ENCODE measurements at places on chromosomes 12 and 14.

- DNase-seq = no peak
These were observed 18.3 kb downstream of the PLEK2 start for GRCh38 chr14:67393689-67394088.

DNA sequence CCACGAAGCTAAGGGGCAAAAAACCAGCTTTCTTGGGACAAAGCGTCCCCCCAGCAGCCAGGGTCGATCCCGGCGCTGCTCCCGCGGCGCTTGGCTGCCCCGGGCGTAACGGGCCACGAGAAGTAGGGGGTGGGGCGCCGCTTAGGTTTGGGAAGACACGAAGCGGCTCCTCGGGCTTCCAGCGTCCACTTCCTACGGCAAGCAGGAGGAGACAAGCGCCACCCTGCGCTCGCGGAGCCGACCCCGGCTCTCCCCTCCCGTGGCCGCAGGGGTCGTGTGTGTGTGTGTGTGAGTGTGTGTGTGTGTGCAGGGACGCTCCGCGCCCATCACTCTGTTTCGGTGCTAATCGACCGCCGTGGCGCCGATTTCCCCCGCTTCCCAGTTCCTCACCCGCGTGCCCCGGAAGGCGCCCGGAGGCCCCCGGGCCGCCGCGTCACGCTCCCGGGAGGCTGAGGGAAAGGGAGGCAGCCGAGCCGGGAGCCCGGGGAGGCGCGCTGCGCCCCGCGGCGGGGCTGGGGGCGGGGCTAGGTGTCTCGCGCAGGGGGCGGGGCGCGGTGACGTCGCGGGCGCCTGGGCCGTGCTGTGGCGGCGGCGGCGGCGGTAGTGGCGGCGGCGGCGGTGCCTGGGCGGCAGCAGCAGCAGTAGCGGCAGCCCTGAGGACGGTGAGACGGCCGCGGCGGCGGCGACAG, at the start of gene ERC1:
Gene ERC1, plus strand, starts transcription at position 563 of the 689 bp plus-strand sequence. CDS start 36,681 bp downstream, outside the sequence.
- peak; percentile 78 for DNase-seq

- no peak for DNase-seq
These were observed 192.4 kb upstream of the CNTN1 start for GRCh38 chr12:40499856-40500255.

DNA sequence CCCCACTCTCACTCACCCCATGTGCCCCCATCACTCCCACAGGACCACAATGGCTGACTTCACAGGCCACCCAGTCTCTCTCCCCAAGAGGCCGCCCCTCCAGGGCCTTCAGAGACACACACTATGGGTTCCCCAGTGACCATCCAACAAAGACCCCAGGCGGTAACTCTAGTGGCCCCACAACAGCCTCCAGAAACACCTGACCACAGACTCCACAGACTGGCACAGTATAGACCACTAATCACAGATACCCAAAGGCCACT, 3.0 kb downstream of the ZNF605 start:
- DNase-seq = no peak

DNA sequence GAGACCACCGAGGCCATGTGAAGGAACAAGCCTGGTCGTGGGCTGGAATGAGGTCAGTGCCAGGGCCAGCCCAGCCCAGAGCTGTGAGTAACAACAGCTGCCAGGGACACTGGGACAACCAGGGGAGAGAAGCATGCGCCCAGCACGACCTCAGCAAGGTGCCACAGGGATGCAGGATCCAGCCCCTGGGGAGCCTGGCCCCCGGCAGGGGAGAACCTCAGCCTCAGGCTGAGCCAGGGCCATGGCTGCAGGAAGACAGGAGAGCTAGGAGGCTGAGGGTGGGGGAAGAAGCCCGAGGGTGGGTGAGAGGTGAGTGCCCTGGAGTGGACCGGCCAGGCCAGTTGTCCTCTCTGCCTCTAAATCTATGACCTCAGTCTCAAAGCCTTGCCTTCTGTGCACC, 62.6 kb downstream of the BCL11B start:
- no peak for DNase-seq

GRCh38 chr12:126198966-126199692, 1133.9 kb downstream of the AACS start:
- DNase-seq = no peak

GRCh38 chr12:47527816-47528215, 178.0 kb downstream of the RPAP3 start:
- DNase-seq = no peak

- DNase-seq = no peak
These were observed 20.4 kb downstream of the FOS start for GRCh38 chr14:75299059-75299458.

DNA sequence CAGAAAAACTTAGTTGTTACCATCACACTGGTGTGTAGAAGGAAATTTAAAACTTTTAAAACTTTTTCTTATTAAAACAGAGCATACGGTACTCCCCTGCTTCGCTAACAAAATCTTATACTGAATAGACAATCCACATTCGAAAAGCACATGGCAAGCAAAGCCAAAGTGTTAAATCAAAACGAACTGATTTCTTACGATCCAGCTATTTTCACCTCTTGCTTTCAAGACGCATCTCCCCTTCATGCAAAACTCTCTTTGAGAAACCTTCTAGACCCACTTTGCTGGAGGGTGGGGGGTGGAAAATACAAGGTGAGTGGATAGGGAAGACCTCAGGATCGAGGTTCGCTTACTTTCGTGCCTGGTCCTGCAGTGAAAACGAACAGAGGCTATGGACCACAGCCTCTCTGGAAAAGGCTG, 328 bp downstream of the INTS13 start:
- no peak for DNase-seq

DNA sequence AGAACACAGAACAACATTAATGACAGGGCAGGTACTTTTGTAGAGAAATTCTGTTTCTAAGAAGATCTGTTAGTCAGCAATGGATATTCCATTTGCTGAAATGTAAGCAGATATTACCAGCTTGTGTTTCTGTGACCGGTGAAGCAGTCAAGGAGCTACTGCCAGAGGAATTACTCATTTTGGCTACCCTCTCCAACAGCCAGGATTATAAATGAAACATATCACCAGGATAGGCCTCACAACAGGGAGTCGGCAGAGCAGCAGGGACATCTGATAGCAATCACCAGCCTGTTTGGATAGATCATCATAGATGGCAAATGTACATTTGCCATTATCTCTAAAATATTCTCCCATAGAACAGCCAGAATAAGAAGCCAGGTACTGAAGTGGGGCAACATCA, 440.7 kb downstream of the KCNH5 start:
- no peak for DNase-seq

DNA sequence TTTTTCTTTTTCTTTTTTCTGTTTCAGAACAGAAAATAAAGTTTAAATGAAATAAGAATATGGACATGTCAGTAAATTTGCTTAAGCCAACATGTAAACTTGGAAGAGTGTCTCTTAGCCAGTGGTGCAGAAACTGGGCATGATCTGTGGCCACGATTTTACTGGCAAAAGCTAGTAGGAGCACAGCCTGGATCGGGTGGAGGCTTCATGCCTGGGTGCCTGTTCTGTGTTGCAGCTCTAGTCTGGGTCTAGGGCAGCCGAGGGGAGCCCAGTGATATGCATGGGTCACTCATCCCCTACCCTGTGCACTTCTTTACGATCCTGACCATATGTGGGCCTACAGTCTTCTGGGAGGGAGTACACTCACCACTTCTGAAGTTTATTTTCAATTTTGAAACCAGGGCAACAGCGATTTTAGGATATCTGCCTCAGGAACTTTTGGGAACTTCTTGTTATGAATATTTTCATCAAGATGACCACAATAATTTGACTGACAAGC, 45.6 kb upstream of the SMCO2 start:
- no peak for DNase-seq

DNA sequence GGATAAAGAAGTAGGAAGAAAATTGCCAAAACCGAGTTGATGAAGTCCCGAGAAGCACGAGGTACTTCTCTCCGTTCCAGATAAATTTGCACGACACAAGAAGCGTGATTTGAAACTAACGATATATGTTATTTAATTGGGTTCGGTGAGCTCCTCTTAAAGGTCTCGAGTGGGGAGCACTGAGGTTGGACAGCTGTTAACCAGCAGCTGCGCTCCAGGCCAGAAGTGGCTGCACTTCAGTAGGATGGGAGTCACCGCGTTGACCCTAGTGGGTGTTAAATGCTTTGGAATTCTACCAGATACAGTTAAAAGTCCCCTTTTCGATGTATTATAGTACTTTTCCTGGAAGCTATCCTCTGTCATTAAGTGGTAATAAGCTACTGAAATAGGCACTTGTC, 953 bp upstream of the DCAF5 start:
- DNase-seq = no peak
